Esophagus squamous epithelium (tissue), 5 donors: ENCODE measurements at places on chromosomes 5 and 9.

DNA sequence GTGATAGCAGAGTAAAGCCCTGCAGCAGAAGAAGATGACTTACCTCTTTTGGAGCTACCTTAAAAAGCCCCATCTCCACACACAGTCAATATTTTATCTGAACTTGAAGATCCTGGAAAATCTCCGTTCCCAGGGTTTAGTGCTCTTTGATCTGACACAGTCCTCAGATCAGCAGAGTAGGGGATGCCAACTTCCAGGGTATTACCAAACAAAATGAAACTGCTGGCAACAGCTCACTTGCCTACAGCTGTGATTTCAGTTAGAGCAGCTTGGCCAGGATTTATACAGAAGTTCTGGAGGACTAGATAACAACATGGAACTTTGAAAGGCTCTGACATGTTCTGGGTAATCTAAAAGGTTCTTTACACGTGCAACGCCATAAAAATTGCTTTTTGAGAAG lies 1537.8 kb upstream of the ACO1 start:
- no peak for DNase-seq

DNA sequence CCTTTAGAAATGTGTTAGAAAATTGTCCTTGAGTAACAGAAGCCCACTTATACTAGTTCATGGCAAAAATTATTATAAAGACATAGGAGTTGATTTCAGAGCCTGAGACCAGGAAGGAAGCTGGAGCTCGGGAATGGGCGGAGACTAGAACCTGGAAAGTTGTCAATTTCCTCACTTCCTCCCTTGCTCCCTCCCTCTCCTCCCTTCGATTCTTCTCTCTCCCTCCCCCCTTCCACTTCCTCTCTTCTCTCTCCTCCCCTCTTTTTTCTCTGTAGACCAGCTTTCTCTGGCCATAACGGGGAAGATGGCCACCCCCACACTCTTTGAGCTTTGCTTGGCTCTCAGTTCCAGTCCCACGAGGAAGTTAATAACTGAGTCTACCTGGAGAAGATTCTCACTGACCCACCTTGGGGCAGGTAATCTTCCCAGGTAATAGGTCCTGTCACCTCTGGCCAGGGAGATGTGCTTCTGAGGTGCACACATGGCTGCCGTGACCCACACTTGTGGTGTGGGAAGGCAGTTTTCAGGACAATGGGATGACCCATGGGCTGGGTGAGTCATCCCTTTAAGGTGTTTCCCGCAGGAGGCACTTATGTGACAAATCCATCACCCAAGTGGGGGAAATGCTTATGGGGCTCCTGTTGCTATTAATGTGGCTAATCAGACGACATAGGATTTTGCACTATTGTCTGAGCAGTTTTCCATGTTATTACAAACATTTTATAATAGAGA lies 78.7 kb downstream of the HSPA4 start:
- no peak for DNase-seq

DNA sequence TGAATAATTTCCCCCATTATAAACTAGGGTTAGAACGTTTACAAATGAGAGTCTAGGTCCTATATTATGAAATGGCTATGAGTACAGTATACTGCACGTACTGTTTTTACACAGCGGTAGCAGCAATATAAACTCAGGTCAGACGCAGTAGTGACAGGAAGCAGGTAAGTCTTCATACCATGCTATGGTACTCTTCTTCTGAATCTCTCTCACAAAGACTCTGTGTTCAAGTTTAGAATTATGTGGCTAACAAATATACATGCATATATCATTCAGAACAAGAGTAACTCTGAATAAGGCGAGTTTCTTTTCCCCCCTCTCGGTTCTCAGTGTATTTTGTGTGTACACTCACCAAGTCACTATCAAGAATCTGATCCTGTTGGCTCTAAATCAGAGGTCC lies 114.9 kb upstream of the KLF9 start:
- DNase-seq = no peak

DNA sequence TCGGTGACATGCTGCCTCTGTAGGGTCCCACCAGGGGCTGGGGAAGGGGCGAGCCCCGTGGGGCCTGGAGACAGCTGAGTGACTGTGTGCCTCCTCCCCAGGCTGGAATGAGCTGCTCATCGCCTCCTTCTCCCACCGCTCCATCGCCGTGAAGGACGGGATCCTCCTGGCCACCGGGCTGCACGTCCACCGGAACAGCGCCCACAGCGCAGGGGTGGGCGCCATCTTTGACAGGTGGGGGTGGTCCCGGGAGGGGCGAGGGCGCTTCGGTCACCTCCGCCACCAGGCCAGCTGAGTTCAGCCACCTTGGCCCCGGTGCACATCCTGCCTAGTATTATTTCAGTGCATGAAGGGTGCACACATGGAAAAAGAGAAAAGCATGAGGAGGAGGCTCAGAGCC lies 102.8 kb downstream of the RXRA start:
- no peak for DNase-seq

DNA sequence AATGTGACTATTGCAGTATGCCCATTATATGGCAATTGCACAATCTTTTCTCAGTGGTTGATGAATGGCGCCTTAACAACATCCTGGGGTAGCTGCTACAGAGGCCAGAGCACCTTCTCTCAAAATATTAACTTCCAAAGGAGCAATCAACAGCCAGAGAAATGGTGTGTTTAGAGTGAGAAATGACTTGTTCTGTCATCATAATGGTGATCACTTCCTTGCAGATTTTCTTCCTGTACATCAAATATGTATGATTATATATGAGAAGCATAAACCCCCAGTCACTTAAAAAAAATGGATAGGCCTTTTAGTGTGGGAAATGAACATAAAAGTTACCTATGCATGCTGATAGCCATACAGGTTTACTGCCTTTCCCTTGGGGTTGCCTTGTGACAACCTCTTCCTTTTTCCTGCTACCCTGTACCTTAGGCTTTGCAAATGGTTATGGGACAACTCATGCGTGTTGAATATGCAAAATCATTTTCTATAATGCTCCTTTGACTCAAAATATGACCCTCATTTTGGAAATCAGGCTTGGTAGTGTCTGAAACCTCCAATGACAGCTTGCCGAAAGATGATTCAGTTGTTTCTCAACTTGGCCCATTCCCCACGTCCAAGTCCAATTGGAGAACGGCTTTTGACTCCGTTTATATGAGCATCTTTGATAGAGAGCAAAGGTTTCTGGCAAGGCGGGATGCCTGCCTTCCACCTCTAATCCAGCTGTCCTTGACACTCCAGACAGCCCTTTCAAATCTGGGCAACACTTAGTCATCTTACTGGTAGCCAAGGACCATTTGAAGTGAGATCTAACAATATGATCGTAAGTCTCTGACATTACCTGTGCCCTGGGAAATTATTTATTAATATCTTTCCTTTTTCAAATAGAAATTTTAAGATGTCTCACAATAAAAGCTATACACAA lies 69.3 kb downstream of the SLC1A1 start:
- no peak for DNase-seq

- no peak for DNase-seq
Measured at GRCh38 chr5:177507165-177507564, 2.5 kb downstream of the DOK3 start.

GRCh38 chr5:5298841-5299541 lies 123.5 kb upstream of the ICE1 start:
- no peak for DNase-seq
